ENCODE measurements at places on chromosomes 7 and 10.
A peak's percentile ranks its signal among the peaks of the same experiment; 100 is the strongest.

- DNase-seq = no peak
Measured at GRCh38 chr10:34135515-34135914, 679.6 kb downstream of the PARD3 start.

DNA sequence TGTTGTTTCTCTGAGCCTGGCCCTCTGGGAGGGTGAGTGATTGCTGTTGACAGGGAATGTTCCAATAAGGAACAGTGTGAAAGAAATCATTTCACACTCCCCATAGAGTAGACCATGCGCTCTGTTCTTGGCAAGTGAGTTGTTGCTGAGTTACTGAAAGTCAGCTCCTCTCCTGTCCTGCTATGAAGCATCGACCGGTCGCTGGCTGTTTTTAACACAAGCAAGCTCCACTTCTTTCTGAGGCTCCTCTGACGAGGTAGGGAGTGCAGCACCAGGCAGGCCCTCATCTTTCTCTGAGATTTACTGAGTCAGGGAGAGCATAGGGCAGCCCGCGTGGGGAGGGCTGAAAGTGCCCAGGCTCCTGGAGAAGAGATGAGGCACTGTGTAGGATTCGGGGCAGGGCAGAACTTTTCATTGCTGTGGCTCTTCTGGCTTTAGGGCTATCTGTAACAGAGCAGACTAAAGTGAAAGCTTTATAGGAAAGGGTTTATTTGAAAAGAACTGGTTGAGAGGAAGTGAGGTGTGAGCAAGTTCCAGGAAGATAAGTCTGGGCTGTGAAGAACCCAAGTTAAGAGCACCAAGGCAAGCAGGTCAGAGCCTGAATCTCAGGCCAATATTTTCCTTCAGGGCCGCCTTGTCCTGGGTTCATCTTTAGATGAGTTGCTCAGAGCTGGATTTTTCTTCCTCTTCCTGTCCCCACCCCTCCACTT lies 332.2 kb downstream of the CCSER2 start:
- DNase-seq = no peak

DNA sequence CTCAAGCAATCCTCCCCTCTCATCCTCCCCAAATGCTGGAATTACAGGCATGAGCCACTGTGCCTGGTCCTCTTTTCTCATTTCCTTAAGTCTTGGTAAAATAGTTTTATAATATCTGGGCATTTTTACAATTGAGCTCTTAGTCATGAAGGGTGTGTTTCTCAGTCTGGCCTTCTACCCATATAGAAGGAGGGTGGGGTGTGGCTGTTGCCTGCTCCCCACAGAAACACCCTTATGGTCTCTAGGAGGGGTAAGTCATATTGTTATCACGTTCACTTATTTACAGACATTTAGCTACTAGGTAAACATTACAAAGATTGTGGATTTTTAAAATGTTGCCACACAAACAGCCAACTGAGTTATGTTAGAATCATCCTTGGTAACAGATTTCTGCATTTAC lies 6.7 kb upstream of the OTUD1 start:
- no peak for DNase-seq

- no peak for DNase-seq
Measured at GRCh38 chr10:21929070-21929469, 74.5 kb downstream of the DNAJC1 start.

DNA sequence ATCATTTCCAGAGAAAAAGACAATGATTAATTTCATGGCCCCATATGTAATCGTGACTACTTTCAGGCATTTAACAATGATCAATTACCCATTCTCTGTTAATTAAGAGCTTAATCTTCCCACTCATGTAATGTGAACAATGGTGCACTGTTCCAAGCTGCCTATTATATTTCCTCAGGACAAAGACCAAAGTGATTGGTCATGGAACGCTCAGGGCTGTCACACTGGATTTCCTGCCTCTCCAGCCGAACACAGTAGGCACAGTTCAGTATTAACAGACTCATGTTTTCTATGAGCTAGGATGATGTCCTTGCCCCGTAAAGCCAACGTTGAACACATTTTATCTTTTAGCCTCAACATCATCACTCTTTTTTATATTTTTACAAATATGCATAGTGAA lies 142.7 kb upstream of the FZD8 start:
- DNase-seq = no peak

DNA sequence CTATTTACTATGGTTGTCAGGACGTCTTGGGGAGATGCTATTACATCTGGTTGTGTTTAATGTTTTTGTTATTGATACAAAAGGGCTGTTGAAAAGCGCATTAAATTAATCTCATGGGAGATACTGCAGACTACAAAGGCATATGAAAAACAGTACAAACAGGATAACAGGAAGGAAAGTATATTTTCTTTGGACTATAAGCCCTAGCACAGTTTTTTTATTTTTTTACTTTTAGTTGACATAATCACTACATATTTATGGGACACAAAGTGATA lies 341.3 kb downstream of the ARL4A start:
- no peak for DNase-seq

- no peak for DNase-seq
Measured at GRCh38 chr7:51467384-51468017, 150.9 kb upstream of the COBL start.

GRCh38 chr10:91198781-91199180 lies 21.7 kb upstream of the PCGF5 start:
- no peak for DNase-seq

- no peak for DNase-seq
Measured at GRCh38 chr7:103657474-103657894, 211.5 kb upstream of the SLC26A5 start.

DNA sequence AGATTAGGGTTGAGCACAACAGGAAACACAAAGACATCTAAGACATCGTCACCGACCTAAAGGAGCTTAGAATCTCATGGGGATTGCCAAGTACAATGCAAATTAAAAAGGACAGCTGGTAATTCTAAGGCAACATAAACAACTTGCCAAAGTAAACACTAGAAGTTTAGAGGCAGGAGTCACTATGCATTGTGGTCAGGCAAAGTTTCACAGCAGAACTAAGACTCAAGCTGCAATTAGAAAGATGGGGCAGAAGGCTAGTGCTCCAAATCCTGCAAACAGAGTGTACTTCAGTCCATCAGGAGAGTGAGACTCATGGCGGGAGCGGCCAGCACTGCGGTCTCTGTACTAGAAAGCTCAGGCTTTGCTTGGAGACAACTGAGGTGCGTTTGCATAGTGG lies 52.7 kb downstream of the HIPK2 start:
- DNase-seq = no peak

DNA sequence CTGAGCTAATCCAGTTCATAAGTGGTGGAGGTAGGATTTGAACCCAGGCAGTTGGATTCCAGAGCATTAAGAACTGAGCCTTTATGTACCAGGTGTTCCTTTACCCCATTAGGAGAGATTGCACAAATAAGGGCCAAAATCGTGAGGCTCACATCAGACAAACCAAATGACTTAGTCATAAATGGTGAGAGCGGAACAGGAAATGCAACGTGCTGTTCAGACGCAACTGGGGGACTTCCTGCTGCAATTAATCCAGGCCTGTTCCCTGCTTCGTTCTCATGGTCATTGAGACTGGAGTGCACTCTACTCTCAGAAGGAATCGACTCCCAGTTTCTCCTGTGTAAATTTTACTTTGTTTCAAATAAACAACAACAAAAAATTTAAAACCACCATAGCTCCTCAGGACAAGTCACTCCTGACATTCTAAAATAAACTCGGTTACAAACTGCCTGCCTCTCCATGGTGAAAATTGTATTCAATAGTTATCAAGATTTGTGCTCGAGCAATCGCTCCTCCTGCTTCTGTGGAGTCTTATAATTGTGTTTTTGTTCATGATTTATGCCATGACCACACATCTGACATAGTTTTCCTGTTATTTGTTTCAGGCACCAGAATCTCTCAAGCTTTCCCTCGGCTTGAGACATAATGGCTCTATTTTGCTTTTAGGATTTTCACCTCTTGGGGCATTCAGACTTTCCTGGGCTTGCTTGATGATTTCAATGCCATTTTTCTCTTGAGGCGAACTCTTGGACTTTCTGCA lies 115.3 kb upstream of the BMPER start:
- DNase-seq = no peak

GRCh38 chr10:16953270-16953669 lies 136.0 kb upstream of the RSU1 start:
- DNase-seq = no peak

- no peak for DNase-seq
Measured at GRCh38 chr7:55590517-55591281, 18.4 kb upstream of the VOPP1 start.

DNA sequence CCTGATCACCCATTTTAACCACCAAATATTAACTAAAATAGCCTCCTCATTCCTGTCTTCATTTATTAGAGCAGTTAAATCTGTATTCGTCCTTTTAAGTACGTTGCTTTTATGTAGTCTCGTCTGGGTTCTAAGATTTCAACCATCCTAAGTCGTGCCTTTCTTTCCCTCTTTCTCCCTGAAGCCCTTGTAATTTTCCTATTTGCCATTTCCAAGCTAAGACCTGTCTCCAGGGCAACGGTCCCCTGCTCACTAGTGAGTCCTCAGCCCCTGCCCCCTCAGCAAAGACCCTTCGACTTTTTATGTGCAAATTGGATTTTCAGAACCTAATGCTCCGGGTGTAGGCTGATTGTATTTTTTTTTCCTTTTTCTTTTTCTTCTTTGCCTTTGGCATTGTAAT lies 16.1 kb upstream of the MEST start:
- DNase-seq = no peak

DNA sequence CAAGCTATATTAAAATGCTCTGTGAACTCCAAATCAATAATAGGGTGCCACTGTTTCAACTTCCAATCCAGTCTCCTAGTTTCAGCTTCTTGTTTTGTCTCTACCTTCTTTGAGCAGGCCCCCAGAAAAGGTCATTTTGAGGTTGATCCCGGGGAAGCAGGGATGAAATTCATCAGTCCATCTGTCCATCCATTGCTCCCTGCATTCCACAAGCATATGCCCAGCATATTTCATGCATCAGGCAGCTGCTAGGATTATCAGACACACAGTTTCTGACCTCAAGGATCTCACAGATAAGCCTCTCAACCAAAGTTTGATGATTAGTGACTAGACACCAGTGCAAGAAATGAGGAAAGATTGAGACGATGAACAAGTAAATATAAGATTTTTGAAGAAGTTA lies 186.6 kb upstream of the PDE1C start:
- no peak for DNase-seq

DNA sequence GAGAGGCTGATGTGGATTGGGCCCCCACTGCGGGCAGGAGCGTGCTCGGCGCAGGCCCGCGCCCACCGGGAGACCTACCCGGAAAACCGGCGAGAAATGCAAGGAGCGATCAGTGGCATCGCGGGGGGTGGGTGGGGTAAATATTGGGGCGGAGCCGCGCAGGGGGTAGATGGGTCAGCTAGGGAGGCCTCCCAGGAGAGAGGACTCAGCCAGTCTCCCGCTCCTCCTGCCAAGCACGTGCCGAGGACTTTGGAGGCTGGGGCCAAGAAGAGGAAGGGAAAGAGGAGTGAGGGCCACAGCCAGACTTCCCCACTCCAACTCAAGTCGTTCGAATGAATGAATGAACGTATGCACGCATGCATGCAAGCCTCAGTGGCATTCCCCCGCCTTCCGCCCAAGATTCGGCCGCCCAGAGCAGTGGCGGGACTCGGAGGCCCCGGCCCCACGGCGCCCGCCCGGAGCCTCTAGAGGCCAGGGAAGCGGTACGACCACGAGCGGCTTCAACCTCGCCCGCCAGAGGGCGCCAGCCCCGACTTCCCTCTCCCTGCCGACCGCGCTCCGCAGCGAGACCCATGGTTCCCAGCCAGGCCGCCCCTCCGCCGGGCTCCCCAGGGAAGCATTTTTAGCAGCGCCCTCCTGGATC lies 3.6 kb downstream of the NPM3 start:
- peak; percentile 81 for DNase-seq

DNA sequence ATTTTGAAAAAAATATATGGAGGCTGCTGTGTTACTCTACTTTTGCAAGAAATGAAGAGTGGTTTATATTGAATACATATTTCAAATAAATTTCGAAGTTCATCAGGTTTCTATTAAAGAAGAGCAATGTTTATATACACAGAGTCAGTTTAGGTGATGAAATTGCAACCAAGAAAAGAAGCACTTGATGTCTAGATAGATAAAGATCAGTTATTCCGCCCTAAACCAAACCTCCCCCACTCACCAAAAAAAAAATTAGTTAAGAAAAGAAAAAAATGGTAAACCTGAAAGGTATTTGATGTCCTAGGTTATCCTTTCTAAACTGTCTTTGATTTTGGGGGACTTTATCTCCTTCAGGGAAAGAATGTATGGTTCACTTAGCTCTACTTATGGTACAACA lies 111.8 kb downstream of the SKIDA1 start:
- no peak for DNase-seq

DNA sequence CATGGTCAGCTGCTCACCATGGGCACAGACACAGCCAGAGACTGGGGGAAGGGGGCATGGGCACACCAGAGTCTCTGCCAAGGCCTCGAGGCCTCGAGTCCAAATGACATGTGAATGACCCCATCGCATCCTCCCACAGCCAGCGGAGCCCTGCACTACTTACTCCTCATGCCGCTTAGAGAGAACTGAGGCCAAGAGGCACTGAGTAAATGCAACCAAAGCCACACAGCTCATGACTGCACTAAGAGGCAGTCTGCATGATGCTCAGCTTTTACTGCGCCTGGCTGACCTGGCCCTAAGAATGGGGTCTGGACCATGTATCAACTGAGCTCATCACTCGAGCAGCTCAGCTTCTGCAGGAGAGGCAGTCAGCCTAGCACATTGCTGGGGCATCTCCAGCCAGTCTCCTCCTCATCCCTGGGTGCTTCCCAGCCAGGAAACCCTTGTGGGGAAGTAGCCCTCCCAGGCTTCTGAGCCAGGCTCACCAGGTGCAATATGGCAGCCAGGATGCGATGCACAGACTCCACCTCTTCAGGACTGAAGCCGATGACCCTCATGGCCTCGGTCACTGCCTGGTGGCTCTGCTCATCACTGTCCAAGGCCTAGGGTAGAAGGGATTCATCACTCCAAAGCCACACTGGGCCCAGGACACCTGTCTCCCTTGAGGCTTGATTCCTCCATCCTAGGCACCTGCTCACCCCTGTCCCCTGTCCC lies 7.5 kb downstream of the MYO1G start:
- DNase-seq = no peak

GRCh38 chr10:92187101-92187500 lies 103.8 kb downstream of the CPEB3 start:
- DNase-seq = no peak

DNA sequence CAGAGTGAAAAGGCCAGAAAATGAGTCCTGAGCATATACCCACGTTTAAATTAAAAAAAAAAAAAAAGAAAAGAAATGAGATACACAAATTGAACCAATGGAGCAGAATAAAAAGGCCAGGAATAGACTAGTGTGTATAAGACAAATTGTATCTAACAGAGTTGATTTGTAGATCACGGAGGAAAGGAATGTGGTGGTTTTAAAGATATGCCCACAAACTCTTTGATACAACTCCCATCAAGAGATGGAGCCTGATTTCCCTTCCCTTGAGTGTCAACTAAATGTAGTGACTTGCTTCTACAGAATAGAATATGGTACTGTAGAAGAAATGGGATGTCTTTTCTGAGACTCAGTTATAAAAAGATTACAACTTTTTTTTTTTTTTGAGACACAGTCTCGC lies 10.4 kb downstream of the SYPL1 start:
- no peak for DNase-seq

GRCh38 chr7:45402480-45403218 lies 171.5 kb upstream of the ADCY1 start:
- DNase-seq = no peak

Data from stimulated activated CD4-positive, alpha-beta T cell treated with anti-CD3 and anti-CD28 coated beads, TNF-alpha, amount 100 ng/mL, for 48 hours (primary cell).